GM23338 (cell line): ENCODE measurements at places on chromosomes 12 and 14. TPM values are rescaled to one million over a fixed set of nuclear protein-coding genes. Genes with fewer than 3 reads are reported as not detected.

The RARG gene
- 39.3 and 50.2 TPM in 2 replicates for total RNA-seq

- no peak for DNase-seq
These were observed 222.0 kb downstream of the PPM1H start for GRCh38 chr12:62712681-62713573.

GRCh38 chr14:51682411-51682810 is 30.7 kb downstream of the FRMD6 start:
- no peak for DNase-seq

The IL23A gene
- total RNA-seq: 2.5 and 3.2 TPM in 2 replicates

DNA sequence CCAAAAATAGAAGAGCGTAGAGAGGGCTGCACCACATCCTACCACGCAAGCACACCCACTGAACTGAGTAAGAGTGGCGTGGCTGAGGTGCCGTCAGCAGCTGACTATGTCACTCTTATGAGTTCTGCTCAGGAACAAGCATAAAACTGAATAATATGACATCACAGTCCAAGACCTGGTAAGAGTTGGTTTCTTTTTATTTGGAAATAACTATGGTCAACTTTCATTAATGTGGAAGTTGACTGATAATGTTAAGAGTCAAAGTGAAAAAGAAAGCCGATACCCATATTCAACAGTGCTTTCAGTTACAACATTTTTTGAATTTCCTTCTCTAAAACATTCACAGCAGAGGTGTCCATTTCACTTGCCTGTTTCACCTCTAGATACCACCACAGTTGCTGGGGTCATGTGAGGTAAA is 44.6 kb downstream of the GNS start:
- DNase-seq: no peak

- no peak for DNase-seq
These were observed 12.4 kb downstream of the LUM start for GRCh38 chr12:91098941-91099340.

The ARHGDIB gene
- total RNA-seq: not detected in 2 replicates

The SLC6A13 gene
- total RNA-seq: 0.27 TPM in 1 of 2 replicates, not detected in the other

GRCh38 chr14:21399311-21399870 is 15.6 kb upstream of the SUPT16H start:
- DNase-seq: no peak

- DNase-seq: no peak
These were observed 46.0 kb downstream of the VRK1 start for GRCh38 chr14:96843137-96843536.

The MANSC1 gene
- total RNA-seq: 4.0 and 5.1 TPM in 2 replicates

The FAR2 gene
- 18.7 and 25.9 TPM in 2 replicates for total RNA-seq

DNA sequence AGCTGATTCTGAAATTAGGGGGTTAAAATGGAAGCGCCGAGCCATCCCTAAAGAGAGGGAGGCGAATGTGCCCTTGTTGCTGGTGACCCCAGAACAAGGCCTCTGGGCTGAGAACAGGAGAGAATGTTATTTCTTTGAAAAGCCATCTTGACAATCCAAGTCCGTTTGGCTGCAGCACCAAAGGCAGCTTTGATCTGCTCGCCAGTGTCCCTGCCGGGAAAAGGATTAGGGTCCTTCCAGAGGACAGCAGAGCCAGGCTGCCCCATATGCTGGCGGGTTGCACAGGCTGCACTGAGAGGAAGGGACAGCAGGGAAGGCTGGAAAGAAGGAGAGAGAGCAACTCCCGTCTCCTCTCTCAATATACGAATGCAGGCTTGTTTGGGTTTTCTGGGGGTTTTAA is 141.7 kb downstream of the TMEM132C start:
- no peak for DNase-seq

The DBX2 gene
- 0.07 TPM in 1 of 2 replicates, not detected in the other for total RNA-seq

DNA sequence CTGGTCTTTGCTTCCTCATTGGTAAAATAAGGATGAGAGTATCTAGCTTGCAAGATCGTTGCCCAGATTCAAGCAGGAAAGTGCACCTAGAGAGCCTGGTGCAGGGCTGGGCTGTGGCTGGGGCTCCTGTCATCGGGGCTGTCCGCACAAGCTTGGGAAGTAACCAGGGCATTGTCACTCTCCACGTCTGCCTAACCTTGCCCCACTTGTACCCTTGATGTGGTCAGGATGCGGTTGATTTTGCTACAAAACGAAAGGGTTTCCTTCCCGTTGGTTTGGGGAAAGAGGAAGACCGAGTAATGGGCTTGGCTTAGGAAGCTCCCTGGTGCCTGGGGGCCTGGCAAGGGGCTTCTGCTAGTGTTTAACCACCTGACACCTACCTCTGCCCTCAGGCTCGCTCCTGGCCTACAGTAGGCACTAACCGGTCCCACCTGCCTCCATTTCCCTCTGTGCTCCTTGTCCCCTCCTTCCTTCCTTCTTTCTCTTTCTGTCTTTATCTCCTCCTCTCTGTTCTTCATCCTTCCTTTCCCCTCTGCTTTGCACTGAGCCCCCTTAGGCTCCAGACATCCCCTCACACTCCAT is 21.8 kb downstream of the MVK start:
- no peak for DNase-seq

The TAS2R7 gene
- not detected in 2 replicates for total RNA-seq

The PPP1R36 gene
- 0.42 TPM in 1 of 2 replicates, not detected in the other for total RNA-seq

The LBHD2 gene
- not detected in 2 replicates for total RNA-seq

The KERA gene
- total RNA-seq: not detected in 2 replicates

- DNase-seq: no peak
These were observed 138.2 kb upstream of the PWP1 start for GRCh38 chr12:107547389-107547788.

GRCh38 chr14:69648480-69649451 is 37.4 kb downstream of the SUSD6 start:
- DNase-seq: no peak

DNA sequence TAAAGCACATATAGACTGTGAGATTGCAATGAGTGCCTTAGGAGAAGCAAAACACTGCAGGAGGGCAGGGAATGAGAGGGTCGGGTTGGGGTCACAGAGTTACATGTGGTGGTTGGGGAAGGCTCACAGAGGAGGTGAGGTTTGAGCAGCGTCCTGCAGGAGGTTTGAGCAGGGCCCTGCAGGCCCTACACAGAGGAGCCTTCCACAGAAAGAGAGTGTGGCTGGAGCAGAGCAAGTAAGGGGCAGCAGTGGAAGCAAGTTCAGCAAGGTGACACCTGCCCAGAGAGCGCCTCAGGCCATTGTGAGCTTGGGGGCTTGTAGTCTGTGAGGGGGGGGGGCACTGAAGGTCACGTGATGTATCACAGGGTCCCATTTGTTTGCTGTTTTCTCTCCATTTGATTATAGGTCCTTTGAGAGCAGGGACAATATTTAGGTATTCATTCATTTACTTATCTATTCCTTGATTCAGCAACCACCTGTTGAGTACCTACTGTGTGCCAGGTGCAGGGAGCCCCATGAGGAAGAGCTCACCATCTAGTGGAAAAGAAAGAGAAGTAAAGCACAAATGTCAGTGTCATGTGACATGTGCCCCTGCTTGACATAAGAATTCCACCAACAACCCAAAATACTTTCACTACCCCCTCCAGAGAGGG is 56.6 kb downstream of the GALNT16 start:
- no peak for DNase-seq

- peak; percentile 47 for DNase-seq
These were observed 47.1 kb downstream of the IL31 start for GRCh38 chr12:122126713-122127597.

GRCh38 chr14:29223947-29224346 is 457.4 kb downstream of the FOXG1 start:
- no peak for DNase-seq

DNA sequence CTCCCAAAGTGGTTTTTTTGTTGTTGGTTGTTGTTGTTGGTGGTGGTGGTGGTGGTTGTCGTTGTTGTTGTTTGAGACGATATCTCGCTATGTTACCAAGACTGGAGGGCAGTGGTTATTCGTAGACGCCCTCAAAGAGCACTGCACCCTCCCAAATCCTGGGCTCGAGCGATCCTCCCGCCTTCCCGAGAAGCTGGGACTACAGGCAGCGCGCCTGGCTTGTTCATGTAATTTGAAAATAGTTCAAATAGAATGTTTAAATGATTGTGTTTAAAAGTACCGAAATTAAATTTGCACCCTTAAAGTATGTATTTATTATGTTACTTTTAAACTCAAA is 439 bp upstream of the ANAPC5 start:
- DNase-seq: no peak

DNA sequence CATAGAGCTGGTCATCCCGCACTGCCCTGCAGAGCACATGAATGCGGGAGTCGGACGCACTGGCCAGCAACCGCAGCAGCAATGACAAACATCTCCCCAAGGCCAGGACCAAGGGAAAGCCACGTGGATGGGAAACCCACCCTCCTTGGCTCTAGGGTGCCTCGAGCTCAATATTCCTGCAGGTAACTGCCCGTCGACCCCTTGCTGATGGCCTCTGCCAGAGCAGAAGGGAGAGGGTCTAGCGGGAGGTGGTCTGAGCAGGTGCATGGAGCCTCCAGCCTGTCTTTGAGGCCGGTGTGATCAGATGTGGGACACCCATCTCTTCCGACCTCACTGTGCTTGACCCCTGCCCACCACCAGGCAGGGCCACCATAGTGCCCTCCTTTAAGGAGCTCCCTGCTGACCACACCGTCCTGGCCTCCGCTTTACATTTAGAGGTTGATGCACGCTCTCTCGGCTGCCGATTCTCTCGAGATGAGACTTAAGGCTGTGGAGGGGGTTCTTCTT is 89.7 kb downstream of the PIWIL1 start:
- no peak for DNase-seq

DNA sequence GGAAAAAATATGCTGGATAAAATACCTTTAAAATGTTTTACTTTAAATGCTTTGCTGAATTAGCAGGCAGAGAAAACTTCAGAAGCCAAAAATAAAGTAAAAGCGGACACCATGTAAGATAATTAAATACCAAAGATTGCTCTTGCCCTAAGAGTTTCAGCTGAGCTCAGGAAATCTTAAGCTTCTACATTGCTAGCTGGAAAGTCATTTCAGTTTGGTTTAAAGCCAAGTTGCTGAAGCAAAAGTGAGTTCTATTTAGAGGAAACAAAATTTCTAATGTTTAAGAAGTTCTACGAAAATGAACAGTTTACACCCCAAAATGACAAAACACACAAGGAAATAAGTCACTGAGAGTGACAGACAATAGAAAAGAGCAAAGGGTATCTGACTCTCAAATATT is 310.0 kb downstream of the ADAMTS20 start:
- DNase-seq: no peak

The HOXC11 gene
- total RNA-seq: not detected in 2 replicates

- DNase-seq: no peak
These were observed 22.0 kb upstream of the BCL2L14 start for GRCh38 chr12:12048714-12049113.

- DNase-seq: peak; percentile 91
These were observed 17.6 kb upstream of the RNASE1 start for GRCh38 chr14:20820063-20820904.

DNA sequence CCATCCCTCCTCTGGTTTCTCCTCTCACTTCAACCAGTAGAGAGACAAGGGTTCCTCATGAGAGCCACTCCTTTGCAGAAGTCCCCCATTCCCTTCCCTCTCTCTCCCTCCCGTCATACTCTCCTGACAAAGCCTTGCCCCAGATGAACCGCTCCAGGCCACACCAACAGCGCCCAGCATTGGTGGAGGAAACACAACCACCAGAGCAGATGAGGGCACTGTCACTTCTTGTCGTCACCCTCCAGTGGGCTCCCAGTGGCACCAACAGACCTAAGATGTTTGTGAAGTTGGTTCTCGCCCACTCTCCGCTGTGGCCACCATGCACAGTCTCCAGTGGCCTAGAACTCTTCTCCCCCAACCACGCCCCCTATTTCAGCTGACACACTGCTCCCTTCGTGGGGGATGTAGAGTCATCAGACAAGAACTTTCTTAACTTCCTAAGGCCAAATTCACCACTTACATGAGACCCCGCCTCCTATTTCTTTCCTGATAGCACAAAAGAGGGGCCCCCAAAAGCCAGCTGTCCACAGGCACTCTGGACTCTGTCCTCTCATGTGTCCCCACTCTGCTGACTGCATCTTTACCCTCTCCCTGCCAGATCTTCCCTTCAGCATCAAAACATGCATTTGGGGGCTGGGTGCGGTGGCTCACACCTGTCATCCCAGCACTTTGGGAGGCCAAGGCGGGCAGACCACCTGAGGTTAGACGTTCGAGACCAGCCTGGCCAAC is 29.2 kb upstream of the PLEKHG6 start:
- no peak for DNase-seq

GRCh38 chr12:94151582-94151981 is 3.2 kb downstream of the PLXNC1 start:
- no peak for DNase-seq

The GPD1 gene
- total RNA-seq: 0.23 and 0.45 TPM in 2 replicates

DNA sequence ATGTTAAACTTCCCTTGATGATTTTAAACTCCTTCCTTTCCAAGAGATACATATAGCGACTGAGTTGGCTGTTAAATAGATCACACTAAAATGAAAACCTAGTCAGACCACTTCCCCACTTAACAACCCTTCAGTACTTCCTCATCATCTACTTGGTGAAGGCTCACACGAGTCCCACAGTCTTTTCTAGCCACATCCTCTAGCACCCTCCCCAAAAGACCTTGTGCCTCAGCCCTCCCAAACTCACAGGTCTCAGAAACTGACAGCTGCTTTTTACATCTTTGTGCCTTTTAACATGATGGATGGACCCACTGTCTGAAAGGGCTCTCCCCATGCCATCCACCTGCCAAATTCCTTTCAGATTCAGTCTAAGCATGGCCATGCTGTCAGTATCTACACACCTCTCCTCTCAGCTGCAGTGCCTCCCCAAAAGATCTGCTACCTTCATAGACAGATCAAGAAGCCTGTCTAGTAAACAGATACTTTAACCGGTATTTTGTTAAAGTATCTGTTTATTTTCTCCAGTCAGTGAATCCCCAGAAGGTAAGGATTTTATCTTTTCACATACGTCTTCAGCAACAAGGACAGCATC is 65.1 kb upstream of the GPHB5 start:
- no peak for DNase-seq

DNA sequence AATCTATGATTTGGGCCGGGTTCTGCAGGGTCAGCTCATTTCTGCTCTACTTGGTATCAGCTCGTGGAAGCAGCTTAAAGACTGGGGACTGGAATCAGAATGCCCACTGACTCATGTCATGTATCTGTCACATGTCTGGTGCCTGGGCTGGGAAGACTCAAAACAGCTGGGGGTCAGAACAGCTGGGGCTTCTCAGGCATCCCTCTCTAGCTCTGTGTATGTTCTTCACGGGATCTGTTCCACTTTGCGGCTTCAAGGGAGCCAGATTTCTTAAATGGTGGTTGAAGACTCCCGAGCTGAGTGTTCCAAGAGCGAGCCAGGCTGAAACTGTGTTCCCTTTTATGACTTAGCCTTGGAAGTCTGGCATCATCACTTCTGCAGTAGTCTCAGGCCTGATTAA is 11.9 kb downstream of the AEBP2 start:
- DNase-seq: no peak

The KRT74 gene
- not detected in 2 replicates for total RNA-seq

DNA sequence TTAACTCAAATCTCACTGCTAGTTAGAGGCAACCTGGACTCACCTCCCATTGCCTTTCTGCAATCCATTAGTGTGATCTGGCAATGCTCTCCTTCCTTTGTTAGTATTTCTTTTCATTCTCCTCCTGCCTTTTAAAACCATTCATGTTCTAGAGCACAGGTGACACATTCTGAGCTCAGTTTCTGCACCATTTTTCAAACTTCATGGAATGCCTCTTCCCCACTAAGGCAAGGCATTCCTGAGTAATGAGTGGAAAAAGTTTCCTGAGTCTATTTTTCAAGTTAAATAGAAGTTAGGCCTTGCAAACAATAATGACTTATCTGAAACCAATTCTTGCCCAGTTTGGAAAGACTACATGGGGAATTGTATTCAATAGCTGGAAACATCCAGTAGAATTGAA is 1001.8 kb downstream of the BCL11B start:
- no peak for DNase-seq
